ENCODE measurements at places on chromosomes 12 and 14.
A peak's percentile ranks its signal among the peaks of the same experiment; 100 is the strongest.

GRCh38 chr12:52873513-52873831 is 24.7 kb upstream of the KRT78 start:
- DNase-seq: no peak

DNA sequence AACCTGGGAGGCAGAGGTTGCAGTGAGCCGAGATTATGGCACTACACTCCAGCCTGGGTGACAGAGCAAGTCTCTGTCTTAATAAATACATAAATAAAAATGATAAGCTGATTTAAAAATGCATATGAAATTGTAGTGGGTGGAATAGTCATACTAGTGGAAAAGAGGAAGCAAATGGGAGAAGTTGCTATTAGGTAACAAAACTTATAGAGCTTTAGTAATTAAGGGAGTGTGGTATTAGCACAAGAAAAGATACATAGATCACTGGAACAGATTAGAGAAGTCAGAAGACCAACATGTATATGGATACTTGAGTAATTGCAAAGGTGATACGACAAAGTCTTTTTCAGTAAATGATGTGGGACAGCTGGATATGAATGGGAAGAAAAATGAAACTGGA is 26.5 kb downstream of the TECPR2 start:
- DNase-seq: no peak

- DNase-seq: no peak
Observed at GRCh38 chr14:22579881-22580280, 9.1 kb downstream of the DAD1 start.

DNA sequence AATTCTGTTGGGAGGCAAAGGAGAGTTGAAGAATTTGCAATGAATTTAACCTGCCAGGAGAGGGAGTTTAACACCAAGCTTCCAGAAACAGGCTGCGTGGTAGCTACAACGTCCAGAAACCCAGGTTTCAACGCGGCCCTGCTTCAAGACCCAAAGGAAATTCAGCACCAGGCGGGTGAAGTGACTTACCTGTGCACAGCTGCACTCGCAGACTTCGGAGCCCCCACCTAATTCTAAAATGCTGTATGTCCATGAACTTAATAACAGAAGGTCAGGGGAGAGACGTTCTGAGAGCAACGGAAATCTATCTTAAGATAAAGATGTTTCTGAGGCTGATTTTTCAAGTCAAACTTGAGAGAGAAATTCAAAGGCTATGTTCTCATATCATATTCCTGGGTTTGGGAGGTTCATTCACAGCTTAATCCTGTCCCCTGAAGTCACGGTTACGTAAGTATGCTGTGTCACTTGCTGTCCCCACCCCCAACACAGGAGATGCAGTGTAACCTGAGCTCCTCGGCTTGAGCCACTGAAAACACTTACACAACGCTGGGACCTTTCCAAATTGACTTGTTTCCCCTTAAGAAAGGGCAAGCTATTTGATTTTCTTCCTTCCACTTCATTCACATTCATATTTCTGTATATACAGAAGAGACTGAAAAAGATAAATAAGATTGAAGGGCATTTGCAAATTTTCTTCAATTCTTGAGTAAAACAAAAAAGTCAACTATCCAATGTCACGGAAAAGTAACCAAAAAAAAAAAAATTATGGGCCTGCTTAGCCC is 22.7 kb downstream of the CLIP1 start:
- peak; percentile 70 for DNase-seq

GRCh38 chr14:77275601-77276017 is 4.6 kb upstream of the NGB start:
- DNase-seq: no peak

GRCh38 chr12:6034596-6034995 is 89.5 kb upstream of the ANO2 start:
- DNase-seq: no peak

GRCh38 chr12:25421651-25422167 is 131.4 kb downstream of the LMNTD1 start:
- no peak for DNase-seq

DNA sequence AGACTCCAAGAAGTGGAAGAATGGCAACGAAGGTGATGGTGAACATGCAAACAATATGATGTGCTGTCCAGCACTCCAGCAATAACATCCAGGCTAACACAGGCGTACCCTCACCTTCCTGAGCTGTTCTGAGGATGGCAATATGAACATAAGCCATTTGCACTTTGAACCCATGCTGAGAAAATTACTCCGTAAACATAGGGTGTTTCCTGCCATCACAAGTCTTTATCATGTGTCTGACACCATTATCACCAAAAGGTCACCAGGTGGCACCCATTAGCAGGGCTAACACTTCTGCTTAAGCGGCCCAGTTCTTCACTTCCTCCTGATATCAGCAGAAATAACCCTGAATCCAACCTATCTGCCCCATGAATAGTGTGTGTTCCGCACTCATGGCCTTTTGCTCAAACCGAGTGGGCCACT is 482.8 kb downstream of the MED13L start:
- no peak for DNase-seq

- DNase-seq: no peak
Observed at GRCh38 chr12:2366711-2367110, 313.9 kb downstream of the CACNA1C start.

DNA sequence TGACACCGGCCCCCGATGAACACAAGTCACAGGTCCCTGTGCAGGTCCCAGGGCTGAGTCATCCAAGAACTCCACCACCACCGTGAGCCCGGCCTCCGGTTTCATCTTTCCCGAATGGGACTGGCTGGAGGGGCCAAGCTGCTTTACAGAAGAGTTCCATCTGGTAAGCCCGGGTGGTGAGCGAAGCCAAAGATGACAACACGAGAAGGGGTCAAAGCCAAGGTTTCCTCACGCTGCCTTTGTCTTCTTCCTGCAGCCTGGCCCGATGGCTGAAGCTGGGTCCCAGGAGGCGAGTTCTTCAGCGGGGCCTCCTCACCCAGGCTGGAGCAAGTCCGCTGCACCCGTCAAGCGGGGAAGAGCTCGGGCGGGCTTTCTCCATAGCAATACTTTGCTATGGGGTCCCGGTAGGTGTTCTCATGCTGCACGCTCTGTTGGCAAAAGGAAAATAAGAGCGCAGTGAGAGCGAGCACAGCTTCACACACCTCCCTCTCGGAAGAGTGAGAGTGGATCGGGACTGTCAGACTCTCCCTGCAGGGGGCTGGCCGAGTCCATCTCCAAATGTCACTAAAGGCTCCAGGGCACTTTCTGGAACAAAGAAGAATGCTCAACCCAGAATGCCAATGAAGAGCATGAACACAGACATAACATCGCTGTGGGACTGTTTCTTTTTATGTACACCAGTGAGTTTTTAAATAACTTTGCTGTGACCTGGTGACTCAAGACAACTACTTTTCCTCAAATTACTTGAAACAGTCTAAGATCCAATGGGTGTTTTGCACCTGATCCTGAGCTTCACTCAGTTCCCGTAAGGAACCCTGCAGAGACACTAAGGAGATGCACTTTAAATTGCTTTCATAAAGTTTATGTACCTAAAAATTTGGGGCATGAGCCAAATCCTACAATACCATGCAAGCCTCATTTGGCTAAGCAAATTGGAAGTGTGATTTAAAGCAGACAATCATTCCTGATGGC is 20.1 kb downstream of the SPRING1 start:
- no peak for DNase-seq

GRCh38 chr12:19895246-19896020 is 456.1 kb downstream of the AEBP2 start:
- DNase-seq: no peak

DNA sequence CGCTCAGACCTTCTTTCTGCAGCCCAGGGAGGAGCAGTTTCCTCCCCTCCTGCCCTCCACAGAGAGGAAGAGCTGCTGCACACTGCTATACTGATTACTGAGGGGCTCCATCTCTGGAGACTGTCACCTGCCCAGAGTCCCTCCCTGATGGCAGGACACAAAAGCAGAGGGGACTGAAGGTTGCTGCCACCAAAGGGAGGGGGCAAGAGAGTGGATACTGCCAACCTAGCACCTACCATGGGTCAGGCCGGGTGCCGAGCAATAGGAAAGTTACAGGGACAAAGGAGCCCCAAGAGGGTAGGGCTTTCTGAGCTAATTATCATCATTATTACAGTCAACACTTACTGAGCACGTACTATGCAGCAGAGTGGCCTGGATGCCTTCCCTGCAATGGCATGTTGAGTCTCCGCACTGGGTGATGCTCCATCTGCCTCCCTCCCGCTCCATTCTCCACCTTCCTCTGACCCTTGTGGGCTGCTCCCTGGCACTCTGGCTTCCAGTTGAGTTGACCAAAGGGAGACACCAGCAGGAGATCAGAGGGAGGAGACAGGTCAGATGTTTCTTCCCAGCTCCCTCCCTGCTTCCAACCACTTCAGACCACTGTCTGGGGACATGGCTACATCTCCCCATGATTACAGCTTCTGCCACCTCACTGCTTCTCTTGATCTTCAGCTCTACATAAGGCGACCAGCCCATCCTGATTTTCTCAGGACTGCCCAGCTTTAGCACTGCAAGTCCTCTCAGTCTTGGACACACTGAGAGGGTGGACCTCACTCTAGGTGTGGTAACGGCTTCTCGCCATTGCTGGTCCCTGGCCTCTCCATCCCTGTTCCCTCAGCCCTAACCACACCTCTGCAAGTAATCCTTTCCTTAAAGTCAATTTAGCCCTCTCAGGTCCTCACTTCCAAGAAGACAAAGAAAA is 2.6 kb upstream of the KRT79 start:
- DNase-seq: no peak

GRCh38 chr12:13049816-13050215 is 5.6 kb downstream of the FAM234B start:
- no peak for DNase-seq

GRCh38 chr14:104999361-104999760 is 13.8 kb downstream of the CLBA1 start:
- DNase-seq: no peak

- no peak for DNase-seq
Observed at GRCh38 chr14:88660056-88660455, 97.2 kb downstream of the ZC3H14 start.

DNA sequence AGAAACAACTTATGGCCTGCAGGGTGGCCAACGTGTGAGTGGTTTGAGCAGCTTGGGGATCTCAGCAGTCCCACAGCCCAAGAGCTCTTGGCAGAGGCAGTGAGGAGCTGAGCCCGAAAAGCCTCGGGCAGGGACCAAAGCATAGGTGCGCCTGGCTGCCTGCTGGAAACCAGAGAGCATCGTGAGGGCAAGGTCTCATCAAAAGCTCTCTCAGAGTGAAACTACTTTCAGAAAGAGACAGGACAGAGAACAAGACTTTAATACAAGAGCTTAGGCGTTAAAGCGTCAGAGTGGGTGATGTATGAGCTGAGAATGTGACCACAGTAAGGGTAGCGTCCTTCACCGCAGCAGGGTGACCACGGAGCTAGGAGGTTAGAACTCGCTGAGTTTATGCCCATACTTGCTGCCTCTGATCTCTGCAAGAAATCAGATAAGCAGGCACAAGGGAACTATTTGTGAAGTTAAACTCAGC is 30.8 kb downstream of the LGMN start:
- no peak for DNase-seq

DNA sequence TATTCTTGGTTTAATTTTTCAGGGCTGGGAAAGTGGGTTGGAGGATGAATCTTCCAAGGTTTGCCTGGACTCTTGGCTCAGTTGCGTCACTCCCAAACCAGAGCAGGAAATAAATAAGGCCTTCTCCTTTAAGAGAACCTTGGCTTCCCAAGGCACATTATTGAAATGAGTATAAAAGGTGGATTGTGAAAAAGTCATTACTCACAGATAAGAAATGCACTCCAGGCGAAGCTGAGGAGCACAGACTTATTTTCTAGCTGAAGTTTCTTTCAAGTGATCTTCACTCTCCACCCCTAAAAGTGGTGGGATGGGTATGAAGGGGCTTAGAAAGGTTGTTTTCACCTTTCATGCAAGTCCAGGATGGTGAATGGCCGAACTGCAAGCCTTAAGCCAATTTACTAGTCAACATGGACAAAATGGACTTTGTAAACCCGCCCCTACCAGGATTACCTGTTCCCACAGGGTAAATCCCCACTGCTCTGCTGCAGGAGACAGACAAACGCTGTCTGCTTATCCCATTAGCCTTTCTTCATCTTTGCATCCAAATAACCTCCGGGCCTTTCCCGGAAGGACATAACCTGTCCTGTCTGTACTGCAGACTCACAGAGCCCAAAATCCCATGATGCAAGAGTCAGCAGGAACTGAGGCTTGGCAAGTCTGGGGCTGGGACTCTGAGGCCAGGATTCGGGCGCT is 207.6 kb downstream of the BCL11B start:
- no peak for DNase-seq

GRCh38 chr14:101578489-101578888 is 17.2 kb downstream of the DIO3 start:
- DNase-seq: no peak

DNA sequence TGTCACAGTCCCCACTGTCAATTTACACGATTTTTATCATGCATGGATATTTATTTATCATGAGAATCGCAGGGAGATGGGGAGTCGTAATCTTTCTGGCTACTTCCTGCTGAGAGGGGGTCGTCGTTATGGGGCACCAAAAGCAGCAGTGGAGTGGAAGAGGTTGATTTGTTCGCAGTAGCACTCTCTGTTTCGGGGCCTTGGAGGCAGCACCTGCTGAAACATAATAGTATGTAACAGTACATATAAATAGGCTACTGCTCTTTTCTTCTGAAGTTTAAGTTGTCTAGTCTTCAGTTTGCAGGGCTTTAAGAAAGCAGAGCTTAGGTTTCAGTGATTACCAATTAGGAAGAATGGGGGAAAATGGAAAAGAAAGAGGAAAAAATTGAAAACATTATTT is 3.8 kb downstream of the SOAT2 start:
- no peak for DNase-seq

- no peak for DNase-seq
Observed at GRCh38 chr14:91231446-91231845, 13.1 kb downstream of the GPR68 start.

- DNase-seq: peak; percentile 53
Observed at GRCh38 chr12:45216230-45216982, 511 bp downstream of the ANO6 start.

- DNase-seq: no peak
Observed at GRCh38 chr12:41548926-41549325, 360.8 kb downstream of the PDZRN4 start.

GRCh38 chr14:103946975-103947374 is 4.6 kb upstream of the RD3L start:
- DNase-seq: no peak

DNA sequence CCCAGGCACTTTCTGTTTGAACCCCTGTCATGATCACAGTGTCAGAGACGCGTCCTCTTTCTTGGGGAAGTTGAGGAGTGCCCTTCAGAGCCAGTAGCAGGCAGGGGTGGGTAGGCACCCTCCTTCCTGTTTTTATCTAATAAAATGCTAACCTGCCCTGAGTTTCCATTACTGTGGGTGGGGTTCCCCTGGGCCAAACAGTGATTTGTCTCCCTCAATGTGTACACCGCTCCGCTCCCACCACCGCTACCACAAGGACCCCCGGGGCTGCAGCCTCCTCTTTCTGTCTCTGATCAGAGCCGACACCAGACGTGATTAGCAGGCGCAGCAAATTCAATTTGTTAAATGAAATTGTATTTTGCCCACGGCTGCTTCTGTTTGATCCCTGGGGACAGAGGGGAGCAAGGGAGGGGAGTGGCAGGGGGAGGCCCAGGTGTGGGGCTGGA is 5.1 kb downstream of the SHMT2 start:
- DNase-seq: no peak

Data from activated naive CD4-positive, alpha-beta T cell treated with anti-CD3 and anti-CD28 coated beads for 36 hours (primary cell).